ENCODE measurements at places on chromosomes 5 and 9.

DNA sequence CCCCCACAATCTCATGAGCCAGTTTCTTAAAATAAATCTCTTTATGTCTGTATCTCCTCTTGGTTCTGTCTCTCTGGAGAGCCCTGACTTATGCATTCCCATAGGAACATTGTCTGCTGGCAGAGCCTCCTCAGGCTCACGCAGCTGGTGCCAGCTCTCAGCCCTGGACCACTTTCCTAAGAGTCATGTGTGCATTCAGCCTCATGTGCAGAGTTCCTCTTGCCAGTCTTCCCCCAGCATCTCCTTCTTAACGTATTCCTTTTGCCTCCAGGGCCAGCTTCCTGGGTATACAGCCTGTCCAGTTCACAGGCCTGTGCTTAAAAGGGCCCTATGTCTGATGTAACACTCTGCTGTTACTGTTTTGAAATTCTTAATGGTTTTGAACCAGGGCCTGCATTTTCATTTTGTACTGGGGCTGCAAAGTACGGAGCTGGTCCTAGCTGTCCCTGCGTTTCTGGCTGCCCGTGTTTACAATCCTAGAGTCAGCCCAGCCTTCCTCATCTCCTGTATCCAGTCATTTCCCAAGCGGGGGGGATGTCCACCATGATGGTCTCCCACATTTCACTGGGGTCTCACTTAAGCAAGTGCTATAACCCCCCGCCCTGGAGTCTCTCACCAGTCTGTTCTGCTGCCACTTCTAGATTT, 18.1 kb downstream of the ANKRD33B start:
- no peak for DNase-seq

GRCh38 chr9:133155156-133155555, 8.6 kb downstream of the GBGT1 start:
- no peak for DNase-seq

DNA sequence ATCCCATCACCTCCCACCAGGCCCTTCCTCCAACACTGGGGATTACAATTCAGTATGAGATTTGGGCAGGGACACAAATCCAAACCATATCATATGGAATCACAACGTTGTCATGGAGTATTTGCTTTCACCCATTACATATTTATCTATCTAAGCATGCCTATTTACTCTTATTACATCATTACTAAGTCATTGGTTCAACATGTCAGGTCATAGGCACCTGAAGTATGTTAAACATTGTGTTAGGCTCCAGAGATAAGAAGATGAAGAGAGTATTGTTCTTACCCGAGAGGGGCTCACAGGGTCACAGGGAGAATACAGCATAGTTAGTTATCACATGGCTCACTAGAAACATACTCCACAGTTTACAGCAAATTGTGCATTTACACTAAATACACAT, 150.5 kb downstream of the TMEM161B start:
- no peak for DNase-seq

DNA sequence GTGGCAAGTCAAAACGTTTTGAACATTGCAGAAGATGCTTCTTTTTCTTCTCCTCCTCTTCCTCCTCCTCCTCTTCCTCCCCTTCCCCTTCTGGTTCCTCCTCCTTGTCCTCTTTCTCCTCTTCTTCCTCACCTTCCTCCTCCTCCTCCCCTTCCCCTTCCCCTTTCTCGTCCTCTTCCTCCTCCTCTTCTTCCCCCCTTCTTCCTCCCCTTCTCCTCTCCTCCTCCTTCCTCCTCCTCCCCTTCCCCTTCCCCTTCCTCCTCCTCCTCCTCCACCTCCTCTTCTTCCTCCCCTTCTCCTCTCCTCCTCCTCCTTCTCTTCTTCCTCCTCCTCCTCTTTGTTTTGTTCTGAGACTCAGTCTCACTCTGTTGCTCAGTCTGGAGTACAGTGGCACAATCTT, 167.0 kb upstream of the SV2C start:
- DNase-seq, result no peak

DNA sequence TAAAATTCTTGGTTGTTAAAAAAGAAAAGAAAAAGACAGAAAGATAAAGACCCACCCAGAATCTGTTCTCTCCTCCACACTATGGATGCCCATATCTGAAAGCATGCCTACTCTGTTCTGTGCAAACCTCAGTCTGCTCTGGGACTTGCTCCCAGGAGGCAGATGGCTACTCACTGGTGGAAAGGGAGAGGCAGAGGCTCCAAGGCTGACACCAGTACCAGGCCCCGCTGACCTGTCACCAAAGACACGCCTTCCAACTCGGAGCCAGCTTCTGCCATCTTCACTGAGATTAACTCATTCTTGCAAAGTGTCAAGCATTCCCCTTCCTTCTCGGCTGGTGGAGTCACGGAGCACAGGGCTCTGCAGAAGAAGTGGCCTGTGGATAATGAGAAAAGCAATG, 21.6 kb downstream of the SH3TC2 start:
- no peak for DNase-seq

DNA sequence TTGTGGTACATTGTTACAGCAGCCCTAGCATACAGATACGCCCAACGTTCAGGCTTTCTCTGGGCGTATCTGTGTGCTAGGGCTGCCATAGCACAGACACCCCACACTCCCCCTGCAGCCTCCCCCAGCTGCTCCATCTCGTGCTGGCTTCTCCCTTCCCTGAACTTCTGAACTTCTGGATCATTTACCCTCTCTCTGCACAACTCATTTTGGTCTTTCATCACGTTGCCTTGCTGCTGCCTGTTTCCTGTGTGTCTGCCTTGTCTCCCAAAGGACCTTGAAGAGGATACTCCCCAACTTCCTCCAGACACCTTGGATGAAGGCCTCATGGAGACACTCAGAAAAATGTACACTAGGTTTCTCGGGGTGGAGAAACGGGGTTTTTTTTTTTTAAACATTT, 37.3 kb downstream of the SLIT3 start:
- no peak for DNase-seq

- DNase-seq, result no peak
Observed at GRCh38 chr5:166166071-166166470, 2125.4 kb upstream of the WWC1 start.

- no peak for DNase-seq
Observed at GRCh38 chr9:120153258-120153657, 426.7 kb downstream of the CDK5RAP2 start.

GRCh38 chr9:108278341-108278740, 577.4 kb downstream of the ACTL7B start:
- no peak for DNase-seq

DNA sequence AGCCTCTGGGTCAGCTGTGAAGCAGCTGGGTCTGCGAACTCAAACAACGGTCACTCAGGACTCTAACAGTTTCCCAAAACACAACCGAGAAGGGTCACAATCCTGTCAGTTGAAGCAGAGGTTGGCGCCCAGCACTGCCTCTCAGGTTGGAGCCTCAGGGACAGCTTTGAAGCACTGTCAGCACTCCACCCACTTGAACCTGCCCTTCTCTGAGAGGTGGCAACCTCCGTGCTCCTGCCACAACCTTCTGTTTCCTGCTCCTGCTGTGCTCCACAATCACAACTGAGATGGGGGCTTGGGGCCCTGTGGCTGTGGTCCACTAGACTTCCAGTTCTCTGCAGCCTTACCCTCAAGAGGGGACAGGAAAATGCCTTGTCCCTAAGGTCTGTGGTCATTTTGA, 21.7 kb upstream of the LCP2 start:
- DNase-seq, result no peak

GRCh38 chr5:169094586-169095409, 206.1 kb downstream of the SLIT3 start:
- DNase-seq, result no peak

GRCh38 chr9:93807166-93808074, 147.7 kb downstream of the BARX1 start:
- DNase-seq, result no peak

DNA sequence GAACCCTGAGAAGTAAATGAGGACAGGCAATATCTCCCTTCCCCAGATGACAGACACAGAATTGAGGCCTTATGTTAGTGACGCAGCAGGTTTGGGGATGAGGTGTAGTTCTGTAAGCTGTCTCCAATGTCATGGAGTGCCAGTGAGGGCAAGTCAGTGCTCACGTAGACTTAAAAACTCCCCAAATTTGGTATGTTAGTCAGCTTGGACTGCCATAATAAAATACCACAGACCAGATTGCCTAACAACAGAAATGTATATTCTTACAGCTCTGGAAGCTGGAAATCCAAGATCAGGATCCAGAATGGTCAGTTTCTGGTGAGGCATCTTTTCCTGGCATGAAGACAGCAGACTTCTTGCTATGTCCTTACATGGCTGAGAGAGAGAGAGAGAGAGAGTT, 14.9 kb downstream of the FOXI1 start:
- no peak for DNase-seq

DNA sequence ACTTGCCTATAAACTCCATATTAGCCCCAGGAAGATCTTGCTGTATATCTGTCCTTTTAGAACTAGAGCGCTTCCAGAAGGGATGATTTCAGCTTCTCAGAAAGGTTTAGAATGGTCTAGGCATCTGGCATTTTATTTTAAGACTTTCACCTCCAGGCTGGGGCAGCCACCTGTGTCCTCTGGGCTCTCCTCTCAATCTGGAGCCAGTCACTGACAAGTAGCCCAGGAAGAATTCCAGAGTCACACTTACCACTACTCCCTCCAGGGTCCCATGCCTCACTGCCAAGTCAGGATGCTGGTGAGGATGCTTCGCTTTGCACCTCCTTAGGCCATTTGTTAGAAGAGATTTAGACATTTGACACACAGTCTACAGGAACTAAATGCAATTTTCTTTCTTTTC, 20.8 kb downstream of the B4GALT1 start:
- no peak for DNase-seq

GRCh38 chr5:142078221-142078620, 30.4 kb upstream of the NDFIP1 start:
- no peak for DNase-seq

GRCh38 chr5:99054972-99055371, 126.2 kb upstream of the CHD1 start:
- DNase-seq, result no peak

- no peak for DNase-seq
Observed at GRCh38 chr9:110029429-110029955, 178.5 kb downstream of the C9orf152 start.

DNA sequence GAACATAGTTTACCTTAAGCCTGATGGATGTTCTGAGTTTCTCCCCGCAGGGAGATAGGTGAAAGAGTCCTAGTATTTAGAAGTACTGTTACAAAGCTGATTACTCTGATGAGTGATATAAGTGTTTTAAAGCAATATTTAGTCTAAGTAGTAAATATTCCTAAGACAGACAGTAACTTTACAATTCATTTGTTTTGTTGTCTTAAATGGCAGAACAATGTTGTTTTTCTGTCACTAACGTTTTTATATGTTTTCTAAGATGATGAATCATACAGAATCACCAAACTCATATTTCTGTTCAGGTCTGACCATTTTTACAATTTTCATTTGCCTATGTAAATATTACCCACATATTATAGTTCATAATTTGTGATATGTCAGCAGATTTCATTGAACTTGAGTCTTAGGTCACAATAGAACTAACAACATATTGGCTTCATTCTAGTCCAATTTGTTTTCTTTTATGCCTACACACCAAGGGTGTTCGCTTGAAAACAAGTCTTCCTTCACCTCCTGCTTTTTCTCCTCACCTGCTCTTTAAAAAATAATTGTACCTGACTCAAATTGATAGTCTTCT, 30.6 kb downstream of the MAP3K1 start:
- DNase-seq, result no peak

GRCh38 chr9:91790917-91791316, 159.1 kb downstream of the ROR2 start:
- no peak for DNase-seq

- no peak for DNase-seq
Observed at GRCh38 chr9:96113032-96113431, 188.9 kb downstream of the HSD17B3 start.

DNA sequence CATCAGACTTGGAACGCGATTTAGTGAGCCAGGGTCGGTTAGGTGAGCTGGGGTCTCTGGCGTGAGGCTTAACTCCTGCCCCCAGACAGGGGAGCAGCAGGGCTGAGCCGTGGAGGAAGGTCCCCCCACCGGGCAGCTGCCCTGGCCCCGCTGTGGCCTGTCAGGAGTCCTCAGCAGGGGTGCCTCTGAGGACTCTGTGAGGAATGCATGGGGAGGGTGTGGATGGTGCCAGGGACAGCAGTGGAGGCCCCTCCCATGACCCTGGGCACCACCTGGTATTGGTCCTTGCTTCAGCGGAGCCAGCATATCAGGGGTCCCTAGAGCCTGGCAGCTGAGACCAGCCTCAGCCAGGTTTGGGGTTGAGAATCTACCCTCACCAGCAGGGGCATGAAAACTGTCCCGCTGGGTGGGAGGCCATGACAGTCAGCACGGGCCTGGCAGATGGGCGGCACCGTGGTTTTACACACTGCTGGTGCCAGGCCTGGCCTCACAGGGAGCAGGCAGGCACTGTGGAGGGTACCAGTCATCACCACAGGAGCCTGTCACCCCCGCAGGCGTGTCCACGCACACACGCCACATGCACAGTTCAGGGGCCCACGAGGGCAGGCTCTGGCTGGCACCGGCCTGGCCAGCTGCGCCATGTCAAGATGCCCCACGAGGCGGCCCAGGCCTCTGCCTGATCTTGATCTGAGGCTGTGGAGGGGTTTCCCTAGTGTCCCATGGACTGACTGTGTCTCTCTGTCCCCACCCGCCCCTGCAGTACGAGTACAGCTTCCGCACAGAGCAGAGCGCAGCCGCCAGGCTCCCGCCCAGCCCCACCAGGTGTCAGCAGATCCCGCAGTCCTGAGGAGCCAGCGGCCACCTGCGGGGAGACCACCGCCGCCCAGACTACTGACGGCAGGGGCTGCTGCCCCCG, 111.1 kb upstream of the LMX1B start:
- DNase-seq, result no peak

GRCh38 chr5:75522025-75522424, 10.3 kb downstream of the POLK start:
- no peak for DNase-seq

- peak; percentile 60 for DNase-seq
Observed at GRCh38 chr5:109688970-109689739, 572 bp upstream of the MAN2A1 start.

- no peak for DNase-seq
Observed at GRCh38 chr5:35466746-35467145, 150.9 kb upstream of the SPEF2 start.

GRCh38 chr9:98226516-98226915, 28.9 kb downstream of the TBC1D2 start:
- no peak for DNase-seq

- DNase-seq, result no peak
Observed at GRCh38 chr9:79360387-79361347, 211.1 kb upstream of the TLE4 start.

DNA sequence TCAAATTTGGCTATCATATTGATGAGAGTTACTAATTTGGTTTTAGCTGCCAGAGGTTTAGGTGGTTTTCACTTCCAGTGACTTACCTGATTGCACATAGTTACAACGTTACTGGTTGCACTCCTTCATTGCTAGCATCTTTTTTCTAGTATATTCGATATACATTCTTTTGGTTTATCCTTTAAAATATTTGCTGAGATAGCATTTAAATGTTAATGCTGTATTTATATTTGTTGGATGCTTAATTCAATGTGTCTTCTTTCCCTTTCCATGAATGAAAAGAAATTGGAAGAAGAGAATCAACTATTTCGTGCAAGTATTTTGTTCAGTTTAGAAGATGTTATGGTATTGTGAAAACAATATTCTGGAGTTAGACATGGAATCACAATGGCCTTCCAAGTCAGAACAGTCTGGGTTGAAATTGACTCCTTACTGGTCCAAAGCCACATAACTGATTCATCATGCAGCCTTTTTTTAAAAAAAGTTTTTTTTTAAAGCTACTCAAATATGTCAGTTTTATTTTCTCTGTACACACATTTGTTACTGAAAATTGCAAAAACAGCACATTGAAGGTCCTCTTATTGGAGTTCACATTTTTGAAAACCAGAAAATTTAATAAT, 2.2 kb downstream of the SPIN1 start:
- no peak for DNase-seq
